IPS DF 6.9 (cell line): ENCODE measurements at places on chromosomes 4 and X.

GRCh38 chr4:15318621-15319348, 109.0 kb upstream of the C1QTNF7 start:
- no peak for DNase-seq

- DNase-seq = no peak
Measured at GRCh38 chr4:170425521-170426143, 335.9 kb upstream of the AADAT start.

DNA sequence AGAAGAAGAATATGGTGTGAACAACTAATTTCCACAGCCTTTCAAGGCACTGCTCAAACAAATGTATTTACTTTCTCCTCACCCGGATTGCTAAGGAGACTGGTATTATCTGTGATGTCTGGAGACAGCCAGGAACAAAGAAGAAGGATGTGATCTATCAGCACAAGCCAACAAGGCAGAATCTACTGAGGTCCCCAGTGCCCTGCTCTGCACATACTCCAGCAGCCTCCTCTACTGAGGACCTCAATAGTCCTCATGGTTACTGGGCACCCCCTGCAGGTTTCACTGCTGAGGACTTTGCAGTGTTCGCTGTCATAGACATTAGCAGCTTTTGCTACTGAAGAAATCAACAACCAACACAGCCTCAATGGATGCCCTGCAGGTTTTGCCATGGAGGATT, 930.1 kb downstream of the ADGRL3 start:
- DNase-seq = no peak

GRCh38 chr4:60655356-60655755, 544.8 kb upstream of the ADGRL3 start:
- DNase-seq = no peak

- peak; percentile 20 for DNase-seq
Measured at GRCh38 chr4:53015681-53016080, 153.6 kb downstream of the RASL11B start.

- DNase-seq = no peak
Measured at GRCh38 chr4:101285985-101286384, 61.3 kb downstream of the PPP3CA start.

DNA sequence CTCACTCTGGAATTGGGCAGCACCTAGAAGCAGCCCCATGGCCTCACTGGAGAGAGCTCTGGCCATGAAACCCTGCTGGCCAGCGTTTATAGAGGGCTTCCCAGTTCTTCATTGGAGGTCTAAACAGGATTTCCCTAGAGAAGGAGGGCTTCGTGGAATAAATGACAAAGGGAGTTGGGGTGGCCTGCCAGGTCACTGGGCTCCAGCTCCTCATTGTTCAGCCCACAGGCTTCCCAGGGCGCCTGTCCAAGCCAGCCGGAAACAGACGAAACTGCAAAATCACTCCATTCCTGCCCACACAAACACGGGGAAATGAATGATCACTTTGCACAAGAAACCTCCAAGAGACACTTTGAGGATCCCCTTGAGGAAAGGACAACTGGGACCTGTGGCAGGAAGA, 189.7 kb downstream of the TSPAN5 start:
- no peak for DNase-seq

- no peak for DNase-seq
Measured at GRCh38 chr4:179750374-179750773, 2308.1 kb upstream of the AGA start.

GRCh38 chrX:43753637-43754036, 97.5 kb downstream of the MAOA start:
- no peak for DNase-seq

DNA sequence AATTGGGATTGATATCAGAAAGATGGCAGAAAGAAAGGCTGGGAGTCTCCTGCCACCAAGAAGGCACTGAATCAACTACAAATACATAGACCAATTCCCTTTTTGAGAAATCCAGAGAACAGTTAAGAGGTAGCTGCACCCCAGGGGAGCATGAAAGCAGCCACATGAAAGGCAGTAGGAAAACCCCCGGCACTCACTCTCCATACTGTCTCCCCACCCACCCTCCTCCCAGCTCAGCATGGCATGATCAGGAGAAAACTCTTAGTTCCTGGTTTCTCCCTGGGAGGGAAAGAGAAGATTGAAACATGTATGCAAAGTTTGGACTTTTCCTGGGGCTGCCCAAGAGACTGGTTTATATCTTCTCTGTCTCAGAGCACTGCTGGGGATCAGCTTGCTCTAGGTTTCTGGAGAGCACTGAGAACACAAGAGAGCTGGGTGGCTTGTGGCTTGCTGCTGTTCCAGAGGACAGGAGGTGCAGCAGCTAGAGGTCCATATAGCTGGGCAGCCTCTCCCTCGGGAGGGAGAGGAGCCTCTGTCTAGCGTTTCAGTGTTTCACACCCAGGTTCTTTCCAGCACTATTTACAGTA, 305.7 kb downstream of the PDGFC start:
- DNase-seq = no peak

DNA sequence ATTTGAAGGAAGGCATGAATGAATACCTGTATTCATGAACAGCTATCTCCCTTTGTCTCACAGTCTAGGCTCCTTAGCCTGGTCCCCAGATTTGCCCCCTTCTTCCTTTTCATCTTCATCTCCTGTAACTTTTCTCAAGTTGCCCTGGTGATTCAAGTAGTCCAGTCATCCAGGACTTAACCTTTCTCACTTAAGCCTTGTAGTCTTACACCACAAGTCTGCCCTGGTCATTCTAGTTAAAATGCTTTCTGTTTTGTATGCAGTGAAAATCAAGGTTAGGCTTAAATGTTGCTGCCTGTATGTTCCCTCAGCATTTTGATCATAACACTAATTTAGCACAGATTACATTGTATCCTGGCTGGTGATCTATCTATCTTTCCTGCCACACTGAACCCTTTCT, 58.5 kb upstream of the SLC7A11 start:
- DNase-seq = no peak

DNA sequence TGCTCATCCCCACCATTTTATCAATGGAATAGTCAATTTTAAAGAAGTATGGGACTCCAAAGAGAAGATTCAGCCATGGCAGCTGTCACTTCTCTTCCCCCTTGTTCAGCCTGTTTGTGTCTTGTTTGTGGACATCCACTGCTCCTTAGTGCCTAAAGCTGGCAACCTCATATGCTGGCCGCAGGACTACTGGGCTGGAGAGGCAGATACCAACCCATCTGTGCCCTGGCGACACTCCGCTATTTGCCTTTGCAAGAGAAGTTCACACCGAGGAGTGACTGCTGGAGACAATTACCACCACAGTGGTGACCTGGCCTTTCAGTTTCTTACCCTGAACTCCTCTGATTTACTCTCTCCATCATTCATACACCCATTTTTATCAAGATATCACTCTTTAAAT, 64.3 kb downstream of the NHSL2 start:
- no peak for DNase-seq

GRCh38 chr4:98406819-98407218, 145.6 kb downstream of the RAP1GDS1 start:
- DNase-seq = no peak

- no peak for DNase-seq
Measured at GRCh38 chr4:105112274-105112673, 34.4 kb upstream of the TET2 start.

DNA sequence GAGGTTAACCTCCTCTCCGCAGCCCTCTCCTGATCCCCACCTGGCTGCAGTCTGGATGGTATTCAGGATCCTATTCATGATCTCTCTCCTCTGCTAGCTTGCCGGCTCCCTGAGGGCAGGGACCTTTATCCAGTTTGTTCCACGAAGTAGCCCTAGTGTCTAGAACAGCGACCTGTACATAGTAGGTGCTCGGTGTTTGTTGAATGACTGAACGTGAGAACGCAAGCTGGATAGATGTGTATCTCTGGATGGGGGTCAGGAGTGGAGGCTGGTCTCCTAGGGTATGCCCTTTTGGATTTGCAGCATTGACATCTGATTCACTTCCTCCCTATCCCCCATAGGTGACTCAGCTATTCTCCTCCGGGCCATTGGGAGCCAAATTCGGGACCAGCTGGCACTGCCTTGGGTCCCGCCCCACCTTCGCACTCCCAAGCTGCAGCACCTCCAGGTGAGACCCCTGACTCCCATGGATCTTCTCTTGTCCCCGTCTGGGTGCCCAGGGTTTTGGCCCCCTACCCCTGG, 7.3 kb downstream of the CCDC22 start:
- no peak for DNase-seq

DNA sequence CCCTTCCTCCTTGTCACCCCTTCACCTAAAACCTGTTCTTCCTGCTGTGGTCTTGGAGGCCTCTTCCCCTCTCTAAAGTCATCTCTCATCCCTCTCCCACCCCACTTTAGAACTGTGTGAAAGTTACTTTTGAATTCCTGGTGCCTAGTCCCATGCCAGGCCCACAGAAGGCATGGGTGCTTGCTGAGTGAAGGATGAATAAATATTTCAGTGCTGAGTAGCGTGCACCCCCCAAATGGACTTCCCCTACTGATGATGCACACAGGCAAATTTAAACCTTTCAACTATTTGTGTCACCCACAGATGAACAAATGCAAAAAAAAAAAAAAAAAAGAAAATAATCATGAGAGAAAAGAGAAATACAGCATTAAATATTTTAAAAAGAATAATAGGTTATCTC, 19.8 kb downstream of the PSMD10 start:
- no peak for DNase-seq

- no peak for DNase-seq
Measured at GRCh38 chrX:17826609-17827496, 34.2 kb downstream of the RAI2 start.

DNA sequence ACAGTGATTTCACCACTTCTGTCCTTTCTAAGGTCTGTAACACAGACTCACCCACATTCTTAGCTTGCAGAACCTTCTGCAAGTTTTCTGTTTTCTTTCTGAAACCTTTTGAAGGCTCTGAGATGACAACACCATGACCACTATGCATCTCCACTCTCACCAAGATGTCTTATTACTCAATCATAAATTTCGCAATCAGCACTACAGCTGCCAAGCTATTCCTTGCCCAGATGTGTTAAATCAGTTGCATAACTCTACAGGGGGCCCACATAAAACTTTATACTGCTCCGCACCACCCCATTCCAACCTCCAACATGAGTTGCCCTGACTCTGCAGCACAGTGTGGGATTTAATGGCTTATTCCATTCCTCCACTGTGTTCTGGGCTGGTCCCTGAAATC, 229.9 kb downstream of the COL25A1 start:
- no peak for DNase-seq

GRCh38 chrX:133364865-133365264, 50.4 kb downstream of the GPC4 start:
- DNase-seq = no peak

DNA sequence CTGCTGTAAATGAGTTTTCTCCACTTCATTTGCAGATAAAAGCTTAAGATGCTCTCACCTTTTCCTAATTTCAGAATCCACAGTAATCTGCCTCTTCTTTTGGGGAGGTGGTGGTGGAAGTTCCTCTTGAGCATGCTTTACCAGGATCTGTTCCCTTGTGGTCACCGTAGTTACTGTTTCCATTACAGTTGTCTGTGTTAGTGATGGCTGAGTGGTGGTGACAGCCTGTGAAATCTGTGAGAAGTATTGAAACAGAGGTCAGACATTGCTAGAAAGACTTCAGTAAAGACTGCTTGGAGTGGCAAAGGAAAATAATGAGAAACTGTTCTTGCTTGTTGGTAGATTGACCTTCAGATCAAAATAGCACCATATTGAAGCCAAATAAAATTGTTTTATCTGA, 666.2 kb downstream of the DMD start:
- DNase-seq = no peak

DNA sequence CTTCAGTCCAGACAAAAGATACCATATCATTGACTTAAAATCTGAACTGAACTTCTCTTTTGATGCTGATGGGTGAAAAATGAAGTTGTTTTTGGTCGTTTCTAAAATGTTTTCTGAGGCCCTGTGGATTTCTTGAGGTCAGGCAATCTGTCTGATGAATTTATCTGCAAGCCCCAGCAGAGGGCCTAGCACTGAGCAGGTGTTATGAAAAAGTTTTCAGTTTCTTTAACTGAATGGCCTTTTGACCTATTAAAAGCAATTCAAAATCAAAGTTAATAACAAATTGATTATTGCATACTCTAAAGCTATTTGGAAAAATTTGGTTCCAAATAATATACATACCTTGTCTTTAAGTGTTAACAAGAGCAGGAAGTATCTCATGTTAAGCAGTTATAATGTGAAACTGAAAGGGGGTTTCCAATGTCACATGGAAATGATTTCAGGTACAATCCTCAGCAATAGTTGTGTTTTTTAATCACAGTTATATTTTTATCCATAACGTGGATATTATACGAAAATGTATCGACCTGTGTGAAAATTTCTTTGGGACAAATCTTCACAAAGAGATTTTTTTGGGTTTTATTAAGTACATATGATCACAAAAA, 285.0 kb downstream of the SPANXN1 start:
- no peak for DNase-seq

GRCh38 chr4:151532001-151532708, 123.2 kb downstream of the FHIP1A start:
- no peak for DNase-seq

DNA sequence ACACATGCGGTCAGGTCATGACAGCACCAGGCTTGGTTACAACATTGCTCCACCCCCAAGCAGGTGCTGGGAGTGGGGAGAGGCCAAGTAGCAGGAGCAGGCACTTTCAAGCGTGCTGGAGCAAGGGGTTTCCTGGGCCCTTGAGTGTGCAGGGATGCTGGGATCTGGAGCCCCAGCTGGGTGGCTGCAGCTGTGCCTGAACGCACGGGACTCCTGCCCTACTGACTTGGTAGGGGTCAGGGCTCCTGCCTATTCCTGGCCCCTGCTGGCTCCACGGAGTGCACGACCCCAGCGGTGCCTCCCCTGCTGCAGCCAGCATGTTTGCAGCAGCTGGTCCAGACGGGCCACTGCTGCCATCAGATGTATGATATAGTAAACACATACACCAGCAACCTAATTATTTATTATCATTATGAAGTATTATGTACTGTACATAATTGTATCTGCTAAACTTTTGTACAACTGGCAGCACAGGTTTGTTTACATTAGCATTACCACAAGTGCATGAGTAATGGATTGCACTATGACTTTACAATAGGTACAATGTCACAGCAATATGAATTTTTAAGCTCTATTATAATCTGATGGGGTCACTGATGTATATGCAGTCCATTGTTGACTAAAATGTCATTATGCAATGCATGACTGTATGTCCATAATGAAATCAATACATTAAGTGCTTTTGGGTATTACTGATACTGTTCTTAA, 620.6 kb downstream of the RAPGEF2 start:
- DNase-seq = no peak

DNA sequence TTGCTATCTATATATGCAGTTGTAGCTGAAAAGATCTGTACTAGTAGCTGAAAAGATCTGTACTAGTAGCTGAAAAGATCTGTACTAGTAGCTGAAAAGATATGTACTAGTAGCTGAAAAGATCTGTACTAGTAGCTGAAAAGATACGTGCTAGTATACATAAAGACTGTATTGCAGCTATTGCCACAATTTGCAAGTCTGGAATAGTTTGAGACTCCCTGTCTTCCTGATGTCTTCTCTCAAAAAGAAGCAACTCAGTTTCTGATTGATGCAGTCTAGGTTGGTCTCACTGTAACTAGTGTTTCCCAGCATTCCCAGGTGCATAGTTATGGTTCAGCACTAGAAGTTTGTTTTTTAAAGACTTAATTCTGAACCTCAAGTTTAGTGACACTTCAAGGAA, 15.0 kb downstream of the SLAIN2 start:
- DNase-seq = no peak
